ENCODE measurements at places on chromosomes 1 and 21. TPM values are rescaled to one million over a fixed set of nuclear protein-coding genes. Genes with fewer than 3 reads are reported as not detected.

Gene GLMP
- 38.7 TPM for total RNA-seq

Gene AKR7A3
- total RNA-seq, result 0.11 TPM

Gene IL10
- not detected for total RNA-seq

Gene REN
- total RNA-seq, result not detected

Gene CRYAA
- not detected for total RNA-seq

Gene CAMK2N1
- 10.9 TPM for total RNA-seq

Gene ETV3L
- not detected for total RNA-seq

Gene PAQR6
- 0.07 TPM for total RNA-seq

Gene TMEM200B
- 0.92 TPM for total RNA-seq

Gene RUNX3
- total RNA-seq, result under 0.01 TPM

Gene LIN28A
- not detected for total RNA-seq

Gene ARTN
- total RNA-seq, result not detected
